GM23338 (cell line): ENCODE measurements at places on chromosomes 16 and 17. TPM values are rescaled to one million over a fixed set of nuclear protein-coding genes. Genes with fewer than 3 reads are reported as not detected.

DNA sequence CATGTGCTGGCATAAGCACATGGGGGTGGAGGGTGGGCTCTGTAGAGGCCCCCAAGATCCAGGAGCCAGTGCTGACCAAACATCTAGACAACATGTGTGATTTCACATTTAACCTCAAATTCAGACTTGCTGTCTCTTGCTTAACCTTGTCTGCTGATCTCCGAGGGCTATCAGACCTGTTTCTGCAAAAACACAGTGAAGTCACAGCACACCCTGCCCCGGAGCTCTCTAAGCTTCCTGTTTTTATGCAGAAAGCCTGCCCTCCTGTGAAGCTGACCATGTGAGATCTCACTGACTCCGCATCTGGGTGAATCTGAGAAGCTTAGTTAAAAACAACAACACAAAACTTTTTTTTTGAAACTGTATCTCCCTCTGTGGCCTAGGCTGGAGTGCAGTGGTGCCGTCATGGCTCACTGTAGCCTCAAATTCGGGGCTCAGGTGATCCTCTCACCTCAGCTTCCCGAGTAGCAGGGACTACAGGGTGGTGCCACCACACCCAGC, 6.6 kb upstream of the DPEP2 start:
- DNase-seq = peak; percentile 29

- peak; percentile 17 for DNase-seq
These were observed 469.1 kb downstream of the GRIN2A start for GRCh38 chr16:9713156-9713555.

- no peak for DNase-seq
These were observed 34.9 kb downstream of the SMARCE1 start for GRCh38 chr17:40612599-40613244.

GRCh38 chr16:3487521-3488410, 7.5 kb downstream of the C16orf90 start:
- peak; percentile 37 for DNase-seq

DNA sequence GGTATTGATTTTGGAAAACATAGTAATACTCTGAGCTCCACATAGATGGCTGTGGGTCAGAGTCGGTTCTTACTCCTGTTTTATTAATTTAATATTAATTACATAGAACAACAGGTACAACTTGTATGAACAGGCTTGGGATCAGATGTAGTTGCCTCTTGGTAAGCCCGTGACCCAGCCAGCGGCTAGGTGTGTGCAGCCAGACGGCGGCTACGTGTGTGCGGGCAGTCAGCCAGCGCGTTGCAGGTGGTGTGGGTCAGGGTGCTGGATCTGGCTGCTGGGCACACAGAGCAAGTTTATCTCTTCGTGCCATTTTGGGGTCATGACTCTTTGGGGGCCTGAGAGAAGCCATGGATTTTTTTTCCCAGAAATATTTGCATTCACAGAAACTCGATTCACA, 30.3 kb downstream of the DBNDD1 start:
- no peak for DNase-seq

DNA sequence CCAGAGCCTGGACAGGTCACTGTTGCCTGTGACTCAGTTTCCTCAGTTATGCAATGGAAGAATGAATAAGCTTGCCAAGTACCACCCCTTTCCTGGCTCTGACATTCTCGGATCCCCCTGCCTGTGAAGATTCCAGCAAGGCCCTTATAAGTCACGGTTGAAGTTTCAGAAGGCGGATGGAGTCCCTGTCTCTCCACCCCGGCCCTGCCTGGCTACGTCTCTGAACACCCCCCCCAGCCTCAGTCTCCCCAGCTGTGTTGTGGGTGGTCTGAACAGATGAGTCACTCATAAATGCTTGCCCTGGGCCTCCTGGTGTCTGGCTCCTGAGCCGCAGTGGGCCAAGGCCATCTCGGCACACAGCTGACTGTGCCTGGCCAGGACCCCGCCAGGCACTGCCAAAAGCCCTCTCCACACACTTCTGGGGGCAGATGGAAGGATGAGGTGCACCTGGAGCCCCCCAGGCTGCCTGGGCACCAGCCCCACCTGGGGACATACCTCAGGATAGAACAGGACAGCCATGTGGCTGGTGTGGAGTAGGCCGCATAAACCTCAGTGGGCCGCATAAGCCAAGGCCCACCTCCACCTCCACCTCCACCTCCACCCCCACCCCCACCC, 15.4 kb downstream of the VASN start:
- DNase-seq = no peak

GRCh38 chr17:45394913-45395568, 37.6 kb downstream of the ARHGAP27 start:
- peak; percentile 97 for DNase-seq

DNA sequence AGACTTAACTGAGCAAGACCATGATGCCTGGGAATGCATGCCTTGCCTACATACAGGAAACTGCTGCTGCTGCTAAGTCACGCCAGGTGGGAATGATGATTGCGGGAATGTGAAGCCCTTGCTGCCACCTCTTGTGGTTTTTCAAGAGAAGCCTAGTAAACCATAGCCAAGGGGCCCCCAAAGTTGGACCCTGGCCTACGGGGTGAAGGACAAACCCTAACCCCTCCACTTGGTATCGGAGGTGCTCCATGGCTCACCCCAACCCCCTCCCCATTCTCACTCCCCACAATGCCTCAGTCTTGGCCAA, 233.9 kb downstream of the ZNF423 start:
- DNase-seq = no peak

DNA sequence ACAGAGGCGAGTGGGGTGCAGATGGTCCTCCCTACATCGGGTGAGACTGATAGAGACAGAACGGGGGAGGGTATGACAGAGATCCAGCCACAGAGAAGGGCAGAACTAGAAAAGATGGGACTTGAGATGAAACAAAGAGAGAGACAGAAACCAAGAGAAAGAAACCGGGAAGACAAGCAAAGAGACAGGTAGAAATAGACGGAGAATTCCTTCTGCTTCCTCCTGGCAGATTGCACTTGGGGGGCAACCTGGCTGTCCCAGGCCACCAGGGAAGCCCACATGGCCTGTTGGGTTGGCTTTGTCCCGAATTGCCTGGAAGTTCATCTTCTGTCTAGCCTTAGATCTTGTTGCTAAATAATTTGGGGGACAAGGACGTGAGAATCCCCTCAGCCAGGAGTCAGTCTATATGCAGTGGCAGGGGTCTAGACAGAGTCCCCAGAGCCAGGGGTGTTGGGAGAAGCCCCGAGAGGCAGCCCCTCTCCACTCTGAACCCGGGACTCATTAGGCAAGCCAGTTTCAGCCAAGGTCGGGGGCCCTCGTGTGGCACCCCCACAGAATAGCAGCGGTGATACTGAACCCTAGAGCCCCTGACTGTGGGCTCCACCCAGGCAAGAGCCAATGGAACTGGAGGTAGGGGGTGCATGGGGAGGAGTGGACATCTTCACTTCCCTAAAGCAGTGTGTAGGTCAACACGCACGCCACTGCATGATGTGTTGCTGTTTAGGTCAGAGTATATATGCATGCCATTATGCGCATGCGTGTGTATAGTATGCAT, 627 bp upstream of the TSPOAP1 start:
- DNase-seq = peak; percentile 77

DNA sequence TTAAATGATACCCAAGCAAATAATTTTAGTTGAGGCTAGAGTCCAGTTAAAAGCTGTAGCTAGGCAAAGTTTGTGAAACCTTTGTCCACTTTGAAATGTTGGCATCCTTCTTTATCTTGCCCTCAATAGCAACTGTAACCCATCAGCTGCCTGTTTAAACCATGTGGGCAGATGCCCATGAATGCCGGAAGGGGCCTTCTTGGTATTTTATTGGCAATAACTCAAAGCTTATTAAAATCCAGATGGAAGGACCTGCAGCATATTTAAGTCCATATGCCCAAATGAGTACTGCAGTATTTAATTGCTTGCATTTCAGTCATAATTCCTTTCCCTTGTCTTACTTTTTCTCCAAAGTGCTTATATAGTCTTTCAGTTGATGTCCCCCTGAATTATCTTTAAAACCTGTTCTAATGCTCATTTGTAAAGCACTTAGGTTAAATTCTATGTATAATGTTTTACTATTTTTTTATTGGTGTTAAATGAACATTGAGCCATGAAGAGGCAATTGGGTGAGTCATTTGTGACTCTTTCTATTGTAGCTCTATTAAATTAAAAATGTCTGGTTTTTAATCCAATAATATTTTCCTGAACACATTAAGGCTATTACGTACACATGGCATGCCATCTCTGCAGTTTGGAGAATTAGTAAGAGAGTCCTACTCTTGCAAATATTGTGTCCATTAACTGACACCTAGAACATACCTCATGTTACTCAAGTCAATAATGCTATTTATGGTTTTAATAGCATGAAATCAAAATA, 225.3 kb downstream of the KCNJ2 start:
- DNase-seq = no peak

DNA sequence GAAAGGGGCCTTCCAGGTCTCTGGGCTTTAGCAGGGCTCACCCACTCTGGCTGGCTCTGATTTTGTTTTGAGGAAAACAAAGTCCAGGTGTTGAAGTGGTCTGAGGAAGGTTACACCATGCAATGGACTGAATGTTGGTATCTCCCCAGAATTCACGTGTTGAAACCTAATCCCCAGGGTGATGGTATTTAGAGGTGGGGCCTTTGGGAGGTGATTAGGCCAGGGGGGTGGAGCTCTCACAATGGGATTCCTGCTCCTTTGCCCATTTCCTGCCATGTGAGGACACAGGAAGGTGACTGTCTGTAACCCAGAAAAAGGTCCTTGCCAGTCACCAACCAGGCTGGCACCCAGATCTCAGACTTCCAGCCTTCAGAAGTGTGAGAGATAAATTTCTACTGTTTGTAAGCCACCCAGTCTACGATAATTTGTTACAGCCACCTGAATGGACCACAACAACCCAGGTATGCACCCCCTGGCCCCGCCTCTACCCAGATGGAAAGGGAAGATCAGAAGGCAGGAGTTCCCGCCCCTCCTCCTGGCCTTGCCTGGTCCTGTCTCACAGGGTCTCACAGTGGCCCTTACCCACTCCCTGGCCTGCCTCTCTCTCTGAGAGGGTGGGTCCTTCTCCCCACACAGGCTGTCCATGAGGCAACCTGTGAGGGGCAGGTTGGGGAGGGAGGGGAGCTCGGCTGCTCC, 32.0 kb downstream of the LRRC75A start:
- DNase-seq = peak; percentile 81

DNA sequence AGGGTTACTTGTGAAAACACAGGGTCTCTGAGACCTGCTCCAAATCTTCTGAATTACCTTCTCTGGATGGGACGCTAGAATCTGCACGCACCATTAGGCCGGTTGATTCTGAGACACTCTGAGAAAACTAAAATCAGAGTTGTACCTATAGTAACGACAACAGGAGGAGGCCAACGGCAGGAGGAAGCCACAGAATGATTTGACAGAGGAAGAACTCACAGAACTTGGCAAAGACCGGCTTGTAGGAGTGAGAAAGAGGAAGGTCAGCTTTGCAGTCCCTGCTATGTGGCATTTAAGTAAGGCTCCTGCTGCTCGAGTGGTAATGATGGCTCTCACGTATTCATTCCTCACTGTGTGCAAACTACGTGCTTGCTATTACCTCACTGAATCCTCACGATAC, 483.0 kb downstream of the TMEM114 start:
- no peak for DNase-seq

DNA sequence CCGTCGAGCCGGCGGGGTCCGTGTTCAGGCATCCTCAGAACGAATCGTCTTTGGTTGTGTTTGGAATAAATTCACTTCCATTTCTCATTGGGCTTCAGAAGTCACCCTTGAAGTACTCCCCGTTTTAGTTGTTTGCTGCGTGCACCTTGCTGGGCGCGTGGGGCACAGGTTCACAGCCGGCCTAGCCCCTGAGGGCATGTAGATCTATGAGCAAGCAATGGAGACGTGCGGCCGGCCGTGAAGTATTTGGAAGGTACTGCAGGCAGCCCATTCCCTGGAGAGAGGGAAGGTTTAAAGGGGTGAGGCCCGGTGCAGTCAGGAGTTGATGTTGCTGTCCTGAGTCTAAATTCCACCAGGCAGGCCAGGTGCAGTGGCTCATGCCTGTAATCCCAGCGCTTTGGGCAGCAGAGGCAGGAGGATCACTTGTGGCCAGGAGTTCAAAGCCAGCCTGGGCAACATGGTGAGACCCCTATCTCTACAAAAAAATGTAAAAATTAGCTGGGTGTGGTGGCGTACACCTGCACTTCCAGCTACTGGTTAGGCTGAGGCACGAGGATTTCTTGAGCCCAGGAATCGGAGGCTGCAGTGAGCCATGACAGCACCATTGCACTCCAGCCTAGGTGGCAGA, 714 bp downstream of the ACSF3 start:
- DNase-seq = peak; percentile 63

DNA sequence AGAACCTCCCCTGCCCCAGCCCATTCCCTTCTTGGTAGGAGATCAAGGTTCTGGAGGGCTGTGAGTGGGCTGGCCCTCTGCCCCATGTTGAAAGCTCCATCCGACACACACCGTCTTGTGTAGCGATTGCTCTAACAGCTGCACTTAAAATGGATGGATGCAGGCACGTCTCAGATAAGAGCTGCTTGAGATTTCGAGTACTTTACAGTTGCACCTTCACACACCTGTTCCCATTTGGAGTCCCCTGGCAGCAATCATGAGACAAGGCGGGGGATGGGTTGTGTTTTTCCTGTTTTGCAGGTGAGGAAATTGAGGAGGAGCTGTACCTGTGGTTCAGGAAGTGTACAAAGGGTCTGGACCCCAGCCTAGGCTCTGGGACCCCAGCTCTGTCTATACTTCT, 25.6 kb upstream of the TAC4 start:
- no peak for DNase-seq

- peak; percentile 84 for DNase-seq
These were observed 56.0 kb downstream of the TNFRSF13B start for GRCh38 chr17:16915752-16916556.

GRCh38 chr17:57107498-57108101, 22.6 kb downstream of the AKAP1 start:
- DNase-seq = no peak

- no peak for DNase-seq
These were observed 5.5 kb upstream of the KRT10 start for GRCh38 chr17:40827746-40828453.

GRCh38 chr17:7014995-7015958, 2.9 kb downstream of the RNASEK start:
- DNase-seq = peak; percentile 23

- no peak for DNase-seq
These were observed 1.5 kb downstream of the SLC5A11 start for GRCh38 chr16:24847358-24847664.

GRCh38 chr16:66936462-66936861, 1.1 kb downstream of the CES2 start:
- no peak for DNase-seq

GRCh38 chr16:56874800-56875199, 9.8 kb downstream of the SLC12A3 start:
- DNase-seq = peak; percentile 38

- no peak for DNase-seq
These were observed 8.9 kb upstream of the TRPV3 start for GRCh38 chr17:3566551-3566950.

DNA sequence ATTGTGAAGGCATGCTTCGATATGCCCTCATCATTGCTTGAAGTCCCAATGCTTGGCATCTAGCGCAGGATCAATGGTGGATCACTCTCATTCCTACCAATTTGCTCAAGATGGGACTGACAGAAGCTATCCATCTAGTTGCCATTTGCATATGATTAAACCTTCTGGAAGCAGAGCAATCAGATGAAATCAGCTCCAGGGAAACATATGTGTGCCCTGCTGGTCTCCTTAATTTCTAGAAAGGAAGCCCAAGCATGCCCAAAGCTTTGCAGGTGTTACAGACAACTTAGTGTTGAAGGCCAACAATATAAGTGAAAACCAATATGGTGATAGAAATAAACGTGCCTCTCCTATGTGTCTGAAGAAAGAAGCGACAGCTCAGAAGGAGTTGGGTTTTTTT, 350.0 kb upstream of the ERCC4 start:
- DNase-seq = no peak

Gene TP53TG3F
- total RNA-seq = not detected in 2 replicates

Gene BAHCC1
- 1.1 and 1.8 TPM in 2 replicates for total RNA-seq

Gene RAB37
- 3.4 and 5.2 TPM in 2 replicates for total RNA-seq

Gene C17orf50
- total RNA-seq = 1.6 TPM in 1 of 2 replicates, not detected in the other

Gene CMTR2
- total RNA-seq = 19.0 and 30.2 TPM in 2 replicates

Gene DNAAF8
- total RNA-seq = 1.3 TPM in 1 of 2 replicates, not detected in the other

Gene RAMP2
- total RNA-seq = 2.6 and 8.8 TPM in 2 replicates
